ENCODE measurements at places on chromosomes 3 and 15.

- no peak for DNase-seq
Measured at GRCh38 chr3:86934851-86935250, 56.1 kb downstream of the VGLL3 start.

DNA sequence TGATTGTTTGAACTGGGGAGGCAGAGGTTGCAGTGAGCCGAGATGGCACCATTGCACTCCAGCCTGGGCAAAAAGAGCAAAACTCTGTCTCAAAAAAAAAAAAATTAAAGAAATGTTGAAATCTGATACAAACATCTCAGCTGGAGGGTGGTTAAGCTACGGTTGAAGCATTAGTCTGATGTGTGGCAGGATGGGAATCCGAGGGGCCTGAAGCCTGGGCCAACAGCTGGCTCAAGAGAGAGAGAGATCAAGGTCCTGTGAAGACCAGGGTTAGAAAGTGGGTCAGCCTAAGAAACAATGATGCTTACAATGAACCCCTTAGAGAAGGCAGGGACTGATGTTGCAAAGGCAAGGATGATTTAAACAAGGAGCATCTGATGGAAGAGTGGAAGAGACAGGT is 69.8 kb downstream of the CD200R1L start:
- DNase-seq = no peak

GRCh38 chr3:149792452-149793270 is at the start of gene ANKUB1:
ANKUB1 (minus strand) TSS chr3:149792554; CDS start chr3:149792366, 188 bp downstream.
- no peak for DNase-seq

GRCh38 chr3:156981005-156981404 is 154.9 kb downstream of the LEKR1 start:
- no peak for DNase-seq

GRCh38 chr3:159171333-159171732 is 369.5 kb downstream of the MFSD1 start:
- DNase-seq = no peak

GRCh38 chr3:151386056-151386455 is 1.5 kb upstream of the P2RY12 start:
- no peak for DNase-seq

DNA sequence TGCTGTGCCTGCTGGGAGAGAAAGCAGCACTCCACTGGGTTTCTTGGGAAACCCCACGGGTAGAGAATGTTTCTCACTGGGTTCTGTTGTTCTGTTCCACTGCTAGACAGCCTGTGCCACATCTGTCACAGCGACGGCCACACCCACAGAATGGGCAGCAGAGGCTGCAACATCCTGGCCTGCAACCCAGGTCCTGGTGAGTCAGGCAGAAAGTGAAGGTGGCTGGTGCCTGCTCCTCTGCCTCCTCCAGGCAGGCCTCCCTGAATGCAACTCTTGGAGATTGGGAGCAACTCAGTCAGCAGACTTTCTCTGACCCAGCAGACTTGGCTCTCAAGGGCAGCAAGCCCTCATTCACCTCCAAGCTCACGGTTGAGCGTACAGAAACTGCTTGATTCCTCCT is 13.0 kb downstream of the C3orf18 start:
- DNase-seq = no peak

DNA sequence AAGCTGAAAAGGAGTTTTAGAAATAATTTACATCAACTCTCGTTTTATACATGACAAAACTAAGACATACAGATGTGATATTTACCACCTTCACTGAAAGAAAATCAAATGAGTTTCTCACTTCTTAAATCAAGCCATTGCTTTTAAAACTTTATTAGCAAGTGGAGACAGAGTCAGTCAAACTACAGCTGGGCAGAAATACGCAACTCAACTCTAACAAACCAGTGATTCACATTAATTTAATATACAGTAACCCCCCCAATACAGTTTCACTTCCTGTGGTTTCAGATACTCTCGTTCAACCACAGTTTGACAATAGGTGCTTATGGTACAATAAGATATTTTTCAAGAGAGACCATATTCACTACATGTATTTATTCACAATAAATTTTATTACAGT is 477.1 kb downstream of the MAGI1 start:
- no peak for DNase-seq

- no peak for DNase-seq
Measured at GRCh38 chr15:101531170-101531569, 41.7 kb upstream of the PCSK6 start.

GRCh38 chr3:16671690-16672089 is 66.5 kb upstream of the DAZL start:
- DNase-seq = no peak

DNA sequence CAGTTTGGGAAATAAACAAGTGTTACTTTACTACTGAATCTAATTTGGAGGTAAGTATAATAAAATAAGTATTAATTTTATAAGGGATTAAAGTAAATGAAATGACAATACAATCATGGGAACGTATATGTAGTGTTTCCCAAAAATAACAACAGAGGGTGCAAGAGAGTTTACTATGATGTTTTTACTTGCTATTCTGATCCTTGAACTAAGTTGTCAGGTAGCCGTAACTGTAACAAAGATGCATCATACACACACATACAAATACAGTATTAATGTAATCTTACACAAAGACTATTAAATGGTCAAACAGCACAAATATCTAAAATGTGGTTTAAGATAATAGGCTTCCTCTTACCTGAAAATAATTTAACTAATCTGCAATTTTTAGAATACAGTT is 311.4 kb downstream of the TBC1D5 start:
- DNase-seq = no peak
